ENCODE measurements at places on chromosomes 1 and 21.
A peak's percentile ranks its signal among the peaks of the same experiment; 100 is the strongest.

DNA sequence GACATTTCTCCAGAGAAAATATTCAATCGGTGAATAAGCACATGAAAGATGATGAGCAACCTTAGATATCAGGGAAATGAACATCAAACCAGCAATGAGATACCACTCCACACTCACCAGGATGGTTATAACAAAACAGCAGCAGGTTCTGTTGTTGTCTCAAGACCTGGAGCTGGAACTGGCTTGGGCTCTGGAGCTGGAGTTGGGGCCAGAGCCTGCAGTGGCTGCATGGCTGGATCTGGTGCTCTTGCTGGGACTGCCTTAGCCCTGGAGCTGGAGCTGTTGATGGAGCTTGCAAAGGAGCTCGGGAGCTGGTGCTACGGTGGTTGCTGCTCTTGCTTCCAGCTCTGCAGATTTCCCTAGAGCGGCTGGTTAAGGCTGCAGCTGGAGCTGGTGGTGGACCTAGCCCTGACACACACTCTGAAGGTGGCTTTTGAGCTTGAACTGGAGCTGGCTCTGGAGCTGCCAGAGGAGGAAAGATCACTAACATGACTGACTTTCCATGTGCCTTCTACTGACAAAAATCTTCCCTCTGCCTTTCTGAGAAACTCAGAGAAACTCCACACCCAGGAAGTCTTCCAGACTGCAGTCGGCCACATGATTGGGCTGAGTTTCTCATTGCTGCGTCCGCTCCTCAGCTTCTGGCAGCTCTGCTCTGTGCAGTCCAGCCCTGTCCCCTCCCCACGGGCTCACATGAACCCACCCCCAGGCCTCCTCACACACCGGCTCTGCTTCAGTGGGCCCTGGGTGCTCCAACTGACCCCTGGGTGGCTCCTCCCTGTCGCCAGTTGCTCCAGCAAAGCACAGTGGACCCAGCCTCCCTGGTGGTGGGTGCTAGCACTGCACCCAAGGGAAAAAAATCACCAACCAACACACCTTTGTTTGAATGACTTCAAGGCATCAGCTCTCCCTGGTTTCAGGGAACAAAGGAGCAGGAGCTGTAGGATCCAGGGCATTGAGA, 139.1 kb upstream of the FMN2 start:
- peak; percentile 42 for DNase-seq

GRCh38 chr1:37437087-37437486, 37.3 kb upstream of the ZC3H12A start:
- DNase-seq: no peak

DNA sequence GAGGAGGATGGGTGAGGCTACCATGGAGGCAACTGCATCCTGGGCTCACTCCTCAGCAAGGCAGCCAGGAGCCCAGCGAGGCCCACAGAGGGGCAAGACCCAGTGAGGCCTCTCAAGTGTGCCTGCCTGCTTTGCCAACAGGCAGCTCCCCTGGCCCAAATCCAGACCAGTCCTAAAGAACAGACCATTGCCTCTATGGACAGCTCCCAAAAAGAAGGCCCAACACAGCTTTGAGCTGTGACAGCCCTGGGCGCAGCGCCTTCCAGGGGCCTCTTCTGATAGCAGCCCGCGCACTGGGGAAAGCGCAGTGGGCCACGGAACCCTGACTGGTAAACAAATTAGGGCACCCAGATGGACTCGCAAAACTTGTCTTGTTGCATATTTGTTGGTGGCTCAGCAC, 25.5 kb downstream of the C1orf198 start:
- no peak for DNase-seq

DNA sequence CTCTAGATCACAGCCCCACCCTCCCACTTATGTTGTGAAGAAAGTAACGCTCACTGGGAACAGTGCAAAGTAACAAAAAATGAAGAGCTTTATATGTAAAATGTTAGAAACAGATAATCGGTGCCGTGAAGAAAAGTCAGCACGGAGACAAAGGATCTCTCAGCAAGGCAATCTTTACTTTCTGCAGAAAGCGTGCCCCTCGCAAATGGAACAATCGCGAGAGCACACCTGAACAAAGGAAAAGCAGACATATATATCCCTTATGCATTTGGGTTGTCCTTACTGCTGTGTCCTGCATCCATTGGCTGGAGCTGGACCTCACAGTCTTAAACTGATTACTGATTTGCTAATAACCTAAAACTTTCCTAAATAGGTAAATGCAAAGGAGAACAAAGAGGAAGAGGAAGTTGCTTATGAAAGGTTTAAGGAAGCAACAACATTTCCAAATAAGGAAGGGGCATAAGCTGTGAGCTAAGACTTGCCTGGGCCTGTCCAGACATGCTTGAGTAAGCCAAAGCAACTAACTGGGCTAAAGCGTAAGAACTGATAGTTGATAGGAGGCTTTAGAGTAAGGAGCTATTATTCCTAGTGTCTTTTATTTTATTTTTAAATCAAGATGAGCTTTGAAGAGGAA, 89.7 kb downstream of the GTF2B start:
- no peak for DNase-seq

DNA sequence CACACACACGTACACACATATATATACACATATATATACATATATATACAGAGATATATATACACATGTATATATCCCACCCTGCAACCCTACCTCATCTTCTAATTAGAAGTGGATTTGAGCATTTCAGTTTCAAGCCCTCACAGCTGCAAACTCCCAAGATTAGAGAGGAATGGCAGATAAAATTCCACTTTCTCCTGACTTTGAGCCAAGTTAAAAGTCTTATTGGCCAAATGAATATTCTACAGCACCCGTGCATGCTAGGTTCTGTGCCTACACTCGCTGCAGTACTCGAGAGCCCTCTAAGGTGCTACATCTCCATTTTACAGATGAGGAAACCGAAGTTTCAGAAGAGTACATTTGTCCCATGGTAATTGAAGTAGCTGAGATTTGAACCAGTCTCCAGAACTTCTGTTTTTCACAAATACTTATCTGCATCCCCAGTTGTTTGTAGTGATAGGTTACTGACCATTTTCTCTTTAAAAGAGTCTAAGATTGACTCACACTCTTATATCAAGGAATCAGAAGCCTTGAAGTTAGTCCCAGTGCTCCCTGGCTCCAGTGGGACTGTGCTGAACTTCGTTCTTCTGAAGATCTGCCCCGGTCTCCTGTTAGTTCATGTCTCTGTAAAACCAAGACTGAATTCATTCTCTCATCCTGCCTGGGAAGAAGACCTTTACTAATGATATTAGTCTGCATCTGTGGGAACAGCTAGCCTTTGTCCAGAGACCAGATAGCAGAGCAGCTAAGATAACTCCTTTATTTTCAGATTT, 292.1 kb downstream of the TM2D1 start:
- no peak for DNase-seq

GRCh38 chr1:163477276-163477830, 155.6 kb downstream of the NUF2 start:
- DNase-seq: no peak

DNA sequence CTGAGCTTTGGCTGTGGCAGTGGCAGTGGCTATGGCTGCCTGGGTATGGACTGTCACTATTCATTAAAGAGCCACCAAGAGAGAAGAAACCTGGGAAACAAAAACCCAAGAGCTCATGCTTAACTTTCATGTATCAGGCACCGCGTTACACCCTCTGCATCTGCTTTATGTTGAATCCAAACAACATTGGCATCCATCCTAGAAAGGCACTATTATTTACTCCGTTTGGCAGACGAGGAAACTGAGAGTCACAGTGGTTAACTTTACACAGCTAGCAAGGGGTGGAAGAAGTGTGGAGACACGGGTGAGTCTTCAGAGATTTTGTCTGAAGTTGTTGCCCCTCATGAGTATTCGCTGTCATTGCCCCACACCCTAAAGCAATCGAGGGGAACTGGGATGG, 63.8 kb downstream of the PLXNA2 start:
- DNase-seq: no peak

GRCh38 chr1:245292553-245292952, 137.8 kb downstream of the KIF26B start:
- no peak for DNase-seq

DNA sequence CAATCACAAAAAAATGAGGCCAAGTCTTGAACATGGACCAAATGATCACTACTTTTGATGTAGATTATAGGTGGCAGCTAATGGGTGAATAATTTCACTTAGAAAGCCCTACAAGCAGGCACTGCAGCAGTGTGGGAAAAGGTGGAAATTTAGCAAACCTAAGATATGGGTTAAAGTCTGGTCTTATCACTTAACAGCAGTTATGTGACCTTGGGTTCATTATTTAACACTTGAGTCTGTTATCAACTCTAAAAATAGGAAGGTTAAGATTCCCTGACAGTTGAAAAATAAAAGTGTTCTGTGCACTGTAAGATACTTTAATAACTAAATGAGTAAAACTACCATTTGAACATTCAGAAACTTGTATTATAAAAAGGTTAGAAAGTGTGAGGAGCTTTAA, 47.5 kb downstream of the SSX2IP start:
- DNase-seq: no peak

DNA sequence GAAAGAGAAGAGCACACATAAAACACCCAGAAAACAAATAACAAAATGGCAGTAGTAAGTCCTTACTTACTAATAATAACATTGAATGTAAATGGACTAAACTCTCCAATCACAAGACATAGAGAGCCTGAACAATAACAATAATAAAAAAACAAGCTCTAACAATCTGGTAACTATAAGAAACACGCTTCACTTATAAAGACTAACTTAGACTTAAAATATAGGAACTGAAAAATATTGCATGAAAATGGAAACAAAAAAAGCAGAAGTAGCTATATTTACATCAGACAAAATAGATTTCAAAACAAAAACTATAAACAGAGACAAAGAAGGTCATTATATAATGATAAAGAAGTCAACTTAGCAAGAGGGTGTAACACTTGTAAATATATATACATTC, 83.1 kb upstream of the LYPLAL1 start:
- DNase-seq: no peak

DNA sequence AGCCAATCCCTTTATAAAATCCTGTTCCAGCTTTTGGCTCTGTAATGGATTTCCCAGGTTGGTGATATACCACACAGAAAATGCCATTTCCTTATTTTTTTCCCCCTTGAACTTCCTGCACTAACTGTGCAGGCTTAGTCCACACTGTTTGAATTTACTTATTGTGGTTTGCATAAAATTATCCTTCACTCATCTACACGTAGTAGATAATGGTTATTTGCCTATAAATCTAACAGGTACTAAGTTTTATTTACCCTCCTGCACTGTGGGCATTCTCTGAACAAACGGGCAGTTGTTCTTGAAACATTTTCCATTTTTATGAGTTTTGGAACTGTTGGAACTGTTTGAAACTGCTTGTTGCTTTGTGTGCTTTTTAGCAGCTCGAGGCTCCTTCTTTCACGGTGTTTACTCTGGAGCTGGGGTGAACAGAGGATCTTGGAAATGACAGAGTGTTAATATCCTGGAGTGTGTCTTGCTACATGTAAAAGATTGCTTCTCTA, 23.0 kb upstream of the KIFAP3 start:
- DNase-seq: no peak

- no peak for DNase-seq
These were observed 120.6 kb downstream of the SPSB1 start for GRCh38 chr1:9413071-9413876.

DNA sequence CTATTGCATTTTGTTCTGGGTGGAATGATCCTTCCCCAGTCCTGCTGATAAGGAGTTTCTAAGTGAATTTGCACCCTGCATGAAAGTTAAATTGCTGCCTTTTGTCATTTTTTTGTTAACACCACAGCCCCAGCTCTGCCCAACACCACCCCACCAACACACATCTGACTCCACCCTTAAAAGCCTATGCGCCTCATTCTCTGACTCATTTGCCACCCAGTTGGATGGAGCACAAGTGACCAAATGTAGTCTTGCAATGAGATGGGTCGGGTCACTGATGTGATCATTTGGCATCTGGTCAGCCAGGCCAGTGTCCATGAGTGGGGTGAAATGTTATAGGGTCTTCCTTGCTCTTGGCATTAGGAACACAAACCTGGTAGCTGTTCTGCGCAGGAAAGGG, 256.8 kb downstream of the KAZN start:
- DNase-seq: no peak
